Aorta (tissue), 5 donors: ENCODE measurements at places on chromosomes 7 and 10.
A peak's percentile ranks its signal among the peaks of the same experiment; 100 is the strongest.

DNA sequence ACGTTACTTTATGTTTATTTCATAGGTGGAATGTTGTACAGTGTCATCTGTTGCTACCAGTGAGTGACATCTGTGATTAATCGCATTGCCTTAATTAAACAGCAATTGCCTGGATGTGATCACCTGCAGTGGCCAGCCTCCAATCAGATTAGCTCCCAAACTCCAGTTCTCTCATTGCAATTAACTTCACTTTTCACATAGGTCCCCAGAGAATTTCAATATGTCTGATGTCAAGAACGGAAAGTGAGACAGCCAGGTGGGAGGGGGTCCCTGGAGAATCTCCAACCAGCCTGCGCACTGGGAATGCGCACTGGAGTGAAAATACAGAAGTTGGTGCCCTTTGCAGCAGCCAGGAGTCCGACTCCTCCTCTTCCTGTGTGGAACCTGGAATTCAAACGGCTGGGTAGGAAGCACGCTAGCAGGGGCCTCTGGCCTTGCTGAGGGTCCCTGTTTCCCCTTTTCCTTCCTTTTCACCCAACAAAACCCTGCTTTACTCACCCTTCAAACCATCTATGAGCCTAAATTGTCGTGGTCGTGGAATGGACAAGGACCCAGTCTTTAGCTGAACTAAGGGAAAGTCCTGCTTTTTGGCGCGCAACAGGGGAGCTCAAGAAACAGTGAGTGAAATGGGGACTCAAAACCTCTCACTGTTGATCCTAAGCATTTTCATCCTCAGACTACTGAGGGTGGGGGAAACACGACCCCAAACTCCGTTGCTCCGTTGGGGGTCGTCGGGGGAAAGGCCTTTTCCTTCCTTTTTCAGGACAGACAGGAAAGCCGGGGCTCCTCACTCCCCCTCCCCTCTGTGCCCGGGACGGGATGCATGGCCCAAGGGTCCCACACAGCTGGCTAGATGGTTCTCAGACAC, 1355.5 kb upstream of the LRRTM3 start:
- DNase-seq, result peak; percentile 75

GRCh38 chr7:84389242-84389641, 194.7 kb upstream of the SEMA3A start:
- DNase-seq, result no peak

GRCh38 chr10:3432081-3432825, 259.7 kb upstream of the PITRM1 start:
- no peak for DNase-seq

DNA sequence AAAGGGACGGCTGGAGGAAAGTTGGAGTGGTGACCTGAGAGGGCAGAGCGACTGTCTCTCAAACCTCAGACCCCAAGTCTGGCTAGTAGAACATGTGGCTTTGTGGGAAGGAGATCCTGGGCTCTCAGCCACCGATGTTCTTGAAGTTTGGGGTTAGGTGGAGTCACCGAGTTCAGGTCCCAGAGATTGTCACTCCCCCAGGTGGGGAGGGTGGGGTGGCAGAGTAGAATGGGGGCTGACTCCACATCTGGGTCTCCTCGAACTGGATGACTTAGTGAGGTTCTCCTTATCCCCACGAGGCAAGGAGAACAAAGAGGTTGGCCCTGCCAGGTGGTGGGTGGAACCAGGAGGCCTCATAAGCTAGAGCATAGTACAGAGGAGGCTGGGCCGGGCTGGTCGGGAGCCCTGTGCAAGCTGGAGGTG, 14.7 kb upstream of the PNLIPRP2 start:
- DNase-seq, result no peak

DNA sequence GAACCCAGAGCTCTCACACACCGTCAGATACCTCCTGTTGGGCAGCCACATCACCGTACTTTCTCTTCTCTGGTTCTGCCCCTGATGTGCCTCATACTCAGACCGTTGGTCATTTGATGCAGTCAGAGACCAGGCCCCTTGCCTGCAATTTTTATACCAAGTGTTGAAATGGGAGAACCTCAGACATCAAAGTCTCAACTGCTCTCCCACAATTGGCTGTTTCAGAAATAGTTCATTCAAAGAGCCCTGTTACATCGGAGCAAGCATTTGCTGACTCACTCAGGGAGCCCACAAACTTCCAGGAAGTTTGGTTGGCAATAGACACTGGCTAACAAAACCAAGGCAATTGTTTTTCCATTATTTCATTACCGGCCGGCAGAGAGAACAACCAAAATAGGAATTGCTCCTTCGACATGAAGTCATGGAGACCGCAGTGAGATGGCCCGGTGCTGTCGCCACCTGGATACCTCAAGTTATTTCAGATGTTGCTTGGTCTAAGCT, 33.5 kb upstream of the ADAM12 start:
- no peak for DNase-seq

DNA sequence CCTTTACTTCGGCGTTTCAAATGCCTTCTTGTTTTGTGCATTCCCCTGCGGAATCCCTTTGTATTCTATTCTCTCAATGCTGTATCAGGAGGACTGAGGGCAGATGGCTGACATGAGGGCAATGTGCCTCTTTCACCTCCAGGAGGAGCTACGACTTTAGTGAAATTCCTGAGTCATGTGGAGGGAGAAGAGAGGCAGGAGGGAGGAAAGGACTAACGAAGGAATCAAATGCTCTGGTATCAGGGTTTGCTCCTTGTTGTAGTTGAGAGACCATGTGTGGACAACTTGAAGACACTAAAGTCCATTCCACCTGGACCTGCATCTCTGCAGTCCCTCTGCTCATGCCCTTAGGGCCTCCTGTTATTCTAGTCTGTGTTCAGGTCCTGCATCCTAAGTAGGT, 40.2 kb upstream of the PRSS58 start:
- no peak for DNase-seq

- DNase-seq, result no peak
Measured at GRCh38 chr10:84401854-84402611, 73.6 kb downstream of the CCSER2 start.

- no peak for DNase-seq
Measured at GRCh38 chr10:63241841-63242281, 108.7 kb downstream of the NRBF2 start.

GRCh38 chr10:77027576-77027975, 610.0 kb downstream of the KCNMA1 start:
- DNase-seq, result no peak

- DNase-seq, result no peak
Measured at GRCh38 chr10:110284262-110284661, 20.5 kb downstream of the SMNDC1 start.

DNA sequence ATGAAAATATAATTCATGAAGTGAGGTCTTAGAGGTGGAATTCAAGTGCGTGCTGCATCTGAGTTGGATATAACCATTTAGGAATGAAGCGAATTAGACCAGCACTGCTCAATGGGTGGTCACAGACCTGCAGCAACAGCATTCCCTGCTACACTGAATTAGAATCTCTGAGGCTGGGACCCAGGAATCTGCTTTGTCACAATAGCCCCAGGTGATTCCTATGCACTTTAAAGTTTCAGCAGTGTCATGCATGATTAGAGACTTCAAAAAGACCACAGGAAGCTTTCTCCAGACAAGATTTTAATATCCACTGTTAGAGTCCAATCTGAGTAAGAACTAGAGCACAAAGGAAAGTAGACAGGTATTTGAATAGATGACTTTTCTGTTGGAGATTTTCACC, 352.8 kb upstream of the VSTM2A start:
- no peak for DNase-seq

DNA sequence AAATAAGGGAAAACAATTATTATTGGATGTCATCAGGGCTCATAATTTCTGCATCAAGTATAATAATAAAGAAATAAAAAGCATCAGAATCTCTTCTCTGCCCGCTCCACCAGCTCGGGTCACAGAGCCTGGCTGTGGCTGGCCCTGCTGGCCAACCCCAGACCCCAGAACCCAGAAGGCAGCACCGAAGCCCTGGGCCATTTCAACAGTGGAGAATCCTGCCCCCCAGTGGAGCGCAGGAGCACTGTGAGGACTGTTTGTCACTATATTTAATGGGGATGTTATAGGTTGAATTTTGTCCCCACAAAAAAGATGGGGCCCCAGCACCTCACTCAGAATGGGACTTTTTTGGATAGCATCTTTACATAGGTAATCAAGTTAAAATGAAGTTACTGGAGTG, 27.3 kb downstream of the DENND11 start:
- DNase-seq, result no peak
